Spleen (tissue), 13 donors: ENCODE measurements at places on chromosomes 12 and 14. TPM values are rescaled to one million over a fixed set of nuclear protein-coding genes. Genes with fewer than 3 reads are reported as not detected.
A peak's percentile ranks its signal among the peaks of the same experiment; 100 is the strongest.

DNA sequence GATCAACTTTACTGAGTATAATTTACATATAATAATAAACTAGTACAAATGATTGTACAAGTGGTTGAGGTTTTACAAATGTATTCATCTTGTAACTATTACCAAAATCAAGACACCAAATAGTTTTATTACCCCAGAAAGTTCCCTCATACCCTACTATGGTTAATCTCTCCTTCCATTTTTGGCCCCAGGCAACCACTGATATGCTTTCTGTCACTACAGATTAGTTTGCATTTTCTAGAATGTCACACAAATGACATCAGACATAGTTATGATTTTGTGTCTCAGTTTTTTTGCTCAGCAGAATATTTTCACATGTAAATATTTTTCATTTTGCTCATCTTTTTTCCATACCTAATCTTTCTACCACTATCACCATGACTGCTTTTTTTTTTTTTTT is 49.1 kb downstream of the TMX1 start:
- no peak overlapping the region for H3K27ac ChIP-seq
- H3K27me3 ChIP-seq = no peaks in the 10 kb centered on the region
- peaks cover 5% of the 10 kb centered on the region for H3K4me1 ChIP-seq
- H3K4me3 ChIP-seq = no peak overlapping the region
- H3K36me3 ChIP-seq = no peaks in the 10 kb centered on the region

DNA sequence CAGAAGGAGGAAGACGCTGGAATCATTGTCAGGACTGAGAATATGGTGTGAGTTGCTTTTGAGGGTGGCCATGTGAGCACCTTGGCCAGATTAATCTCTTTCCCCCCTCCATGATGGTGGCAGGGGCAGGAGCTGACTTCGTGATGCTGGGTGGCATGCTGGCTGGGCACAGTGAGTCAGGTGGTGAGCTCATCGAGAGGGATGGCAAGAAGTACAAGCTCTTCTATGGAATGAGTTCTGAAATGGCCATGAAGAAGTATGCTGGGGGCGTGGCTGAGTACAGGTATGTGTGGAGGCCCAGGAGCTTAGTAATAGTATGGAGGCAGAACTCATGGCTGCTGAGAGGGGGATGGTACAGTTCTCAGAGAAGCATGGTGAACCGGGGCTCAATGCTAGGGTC is 4.3 kb downstream of the TINF2 start:
- no peaks in the 10 kb centered on the region for H3K27me3 ChIP-seq
- H3K27ac ChIP-seq = no peak overlapping the region
- peaks cover 64% of the 10 kb centered on the region for H3K36me3 ChIP-seq
- H3K4me1 ChIP-seq = peaks cover 78% of the 10 kb centered on the region

- H3K27ac ChIP-seq = peak overlapping the region; percentile 35
- H3K4me1 ChIP-seq = peaks cover 45% of the 10 kb centered on the region
- peak; percentile 88 for DNase-seq
- H3K27me3 ChIP-seq = no peaks in the 10 kb centered on the region
- H3K36me3 ChIP-seq = peaks cover 45% of the 10 kb centered on the region
- H3K4me3 ChIP-seq = no peak overlapping the region
Measured at GRCh38 chr12:51009056-51009440, 17.1 kb downstream of the SLC11A2 start.

- no peak overlapping the region for H3K4me3 ChIP-seq
- no peak overlapping the region for H3K27ac ChIP-seq
- H3K4me1 ChIP-seq = no peaks in the 10 kb centered on the region
- no peaks in the 10 kb centered on the region for H3K36me3 ChIP-seq
Measured at GRCh38 chr14:67738740-67739504, 37.2 kb downstream of the RDH12 start.

DNA sequence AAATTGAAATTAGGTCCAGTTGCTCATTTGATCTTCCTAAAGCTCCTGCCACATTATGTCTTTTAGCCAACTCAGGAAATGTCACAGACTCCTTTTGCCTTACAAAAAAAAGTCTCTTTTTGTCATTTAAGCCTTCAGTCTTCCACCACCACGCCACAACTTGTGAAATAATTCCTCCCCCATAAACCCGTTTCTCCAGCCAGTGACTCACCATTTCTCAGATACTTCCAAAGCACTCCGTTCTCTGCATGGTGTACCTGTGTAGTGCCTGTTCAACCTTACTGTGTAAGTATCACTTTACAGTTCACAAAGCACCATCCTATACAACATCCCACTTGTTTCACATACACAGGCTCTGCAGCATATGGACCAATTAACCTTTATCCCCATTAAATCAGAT is 139.5 kb upstream of the AEBP2 start:
- H3K4me3 ChIP-seq = no peak overlapping the region
- no peaks in the 10 kb centered on the region for H3K27me3 ChIP-seq
- no peaks in the 10 kb centered on the region for H3K36me3 ChIP-seq
- DNase-seq = no peak
- no peaks in the 10 kb centered on the region for H3K4me1 ChIP-seq
- H3K27ac ChIP-seq = no peak overlapping the region

The P2RX2 gene
- 1.3 TPM for total RNA-seq

The RFX4 gene
- total RNA-seq = not detected

The RBP5 gene
- total RNA-seq = 55.5 TPM

The MYRFL gene
- not detected for total RNA-seq

The LRFN5 gene
- 2.6 TPM for total RNA-seq

The MFAP5 gene
- total RNA-seq = 4.2 TPM

The MYF5 gene
- not detected for total RNA-seq

The ERGIC2 gene
- total RNA-seq = 60.7 TPM
